Myocyte (in vitro differentiated cells): ENCODE measurements at places on chromosomes 12 and 14.
A peak's percentile ranks its signal among the peaks of the same experiment; 100 is the strongest.

GRCh38 chr14:100871234-100872186 is 32.0 kb downstream of the RTL1 start:
- no peak for DNase-seq

DNA sequence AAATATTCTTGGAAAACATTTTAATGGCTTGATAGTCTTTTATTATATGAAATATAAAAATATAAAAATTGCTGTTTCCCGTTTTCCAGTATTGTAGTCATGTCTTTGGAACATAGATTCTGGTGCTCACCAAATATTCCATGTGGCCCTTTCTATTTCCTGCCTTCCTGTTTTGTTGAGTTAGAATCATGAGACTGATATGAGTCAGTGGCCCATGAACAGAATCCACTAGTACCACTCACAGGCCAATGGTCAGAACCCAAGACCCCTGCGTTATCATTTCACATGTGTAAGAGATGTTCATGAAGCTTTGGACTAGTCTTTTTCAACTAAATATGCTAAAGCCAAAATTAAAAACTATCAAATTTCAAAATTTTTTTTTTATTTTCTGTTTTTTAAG is 56.9 kb downstream of the BICD1 start:
- peak; percentile 18 for DNase-seq

GRCh38 chr14:89810101-89810500 is 144.4 kb downstream of the EFCAB11 start:
- DNase-seq, result no peak

DNA sequence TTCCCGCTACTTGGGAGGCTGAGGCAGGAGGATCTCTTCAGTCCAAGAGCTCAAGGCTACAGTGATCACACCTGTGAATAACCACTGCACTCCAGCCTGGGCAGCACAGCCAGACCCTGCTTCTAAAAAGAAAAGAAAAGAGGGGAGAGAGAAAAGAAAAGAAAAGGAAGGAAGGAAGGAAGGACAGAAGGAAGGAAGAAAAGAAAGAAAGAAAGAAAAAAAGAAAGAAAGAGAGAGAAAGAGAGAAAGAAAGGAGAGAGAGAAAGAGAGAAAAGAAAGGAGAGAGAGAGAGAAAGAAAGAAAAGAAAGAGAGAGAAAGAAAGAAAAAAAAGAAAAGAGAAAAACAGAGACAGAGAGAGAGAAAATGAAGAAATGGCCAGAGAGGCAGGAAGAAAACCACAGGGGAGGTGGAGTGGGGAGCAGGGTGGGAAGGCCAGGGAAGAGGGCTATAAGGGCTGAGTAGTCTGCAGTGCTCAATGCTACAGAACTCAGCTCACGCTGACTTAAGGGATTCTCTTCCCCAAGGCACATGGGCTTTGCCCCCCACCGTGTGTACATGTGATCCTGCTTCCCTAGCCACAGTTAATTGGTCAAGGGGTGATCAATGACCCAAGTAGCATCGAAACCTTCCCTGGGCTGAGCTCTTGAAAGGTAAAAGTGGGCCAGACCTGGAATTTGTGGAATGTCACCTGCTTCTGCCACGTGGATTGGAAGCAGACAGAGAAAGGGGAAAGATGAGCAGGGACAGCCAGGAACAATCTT is 90.4 kb upstream of the TMCC3 start:
- DNase-seq, result no peak

- DNase-seq, result peak; percentile 88
These were observed 53.8 kb upstream of the USP44 start for GRCh38 chr12:95605087-95605486.

GRCh38 chr14:54220704-54221431 is 175.9 kb upstream of the CDKN3 start:
- no peak for DNase-seq

GRCh38 chr14:68897559-68898155 is 81.4 kb downstream of the ACTN1 start:
- DNase-seq, result no peak

DNA sequence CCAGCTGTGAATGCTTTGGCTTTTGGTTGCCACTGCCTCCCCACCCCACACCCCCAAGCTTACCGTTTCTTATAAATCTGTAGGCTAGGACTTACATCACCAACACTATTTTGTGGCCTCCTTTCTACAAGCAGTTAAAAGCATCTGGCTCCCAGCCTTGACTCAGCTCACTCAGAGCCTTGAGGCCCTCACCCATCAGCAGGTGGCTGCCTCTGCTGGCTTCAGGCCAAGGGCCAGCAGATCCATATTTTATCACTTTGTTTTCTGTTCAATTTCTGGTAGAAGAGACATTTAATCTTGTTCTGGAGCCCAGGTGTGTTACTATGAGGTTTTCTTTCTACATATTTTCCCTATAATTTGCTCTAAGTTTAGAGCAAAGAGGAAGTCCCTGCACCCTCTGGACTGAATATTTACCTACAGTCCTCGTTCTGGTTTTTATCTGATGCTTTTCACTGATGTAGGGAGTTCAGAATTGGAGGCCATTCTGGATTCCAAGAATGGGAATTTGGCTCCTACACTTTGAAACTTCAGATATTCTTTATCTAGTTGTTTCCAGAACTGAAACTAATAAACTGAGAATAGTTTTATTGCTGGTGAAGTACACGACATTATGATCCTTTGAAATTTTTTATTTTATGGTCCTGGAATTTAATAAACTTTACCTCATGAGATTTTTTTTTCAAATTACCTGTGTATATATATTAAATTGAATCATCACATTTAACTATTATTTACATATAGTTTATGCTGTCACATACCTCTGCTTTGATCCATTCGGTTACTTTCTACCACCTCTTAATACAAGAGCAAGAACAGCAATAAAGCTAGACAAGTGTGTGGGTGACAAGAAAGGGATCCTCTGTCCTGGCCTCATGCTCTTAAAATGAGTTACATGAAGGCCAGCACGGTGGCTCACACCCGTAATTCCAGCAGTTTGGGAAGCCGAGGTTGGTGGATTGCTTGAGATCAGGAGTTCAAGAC is 22.2 kb downstream of the PLBD1 start:
- DNase-seq, result no peak

GRCh38 chr12:26748741-26749431 is 84.1 kb downstream of the ITPR2 start:
- no peak for DNase-seq

- peak; percentile 94 for DNase-seq
These were observed 2.2 kb downstream of the NCKAP5L start for GRCh38 chr12:49825971-49826421.

DNA sequence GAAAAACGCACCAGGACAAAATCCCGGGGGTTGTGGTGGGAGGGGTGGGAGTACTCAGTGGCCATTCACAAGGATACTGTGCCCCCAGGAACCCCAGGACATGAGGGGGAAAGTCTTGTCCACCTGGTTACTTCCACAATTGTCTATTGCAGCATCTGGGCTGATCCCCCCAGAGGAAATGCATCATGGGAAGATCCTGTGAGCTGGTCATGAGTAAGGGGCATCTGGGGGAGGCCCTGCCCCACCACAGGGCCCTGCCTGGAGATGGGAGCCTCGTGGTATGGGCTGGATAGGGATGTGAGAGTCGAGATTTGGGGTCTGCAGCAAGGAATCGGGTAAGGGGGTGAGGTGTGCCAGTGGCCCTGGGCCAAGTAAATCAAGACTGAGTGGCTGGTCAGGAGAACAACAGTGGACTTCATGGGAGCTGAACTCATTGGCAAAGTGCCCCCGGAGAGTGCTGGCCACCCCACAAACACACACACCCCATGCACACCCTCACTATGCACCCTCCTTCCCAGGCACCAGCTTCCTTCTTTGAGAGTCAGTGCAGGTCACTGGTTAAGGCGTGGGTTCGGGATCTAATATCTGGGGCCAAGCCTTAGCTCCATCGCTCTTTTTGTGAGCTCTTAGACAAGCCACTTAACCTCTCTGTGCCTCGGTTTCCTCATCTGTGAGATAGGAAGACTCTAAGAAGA is 3.0 kb upstream of the SERPINA1 start:
- DNase-seq, result no peak

DNA sequence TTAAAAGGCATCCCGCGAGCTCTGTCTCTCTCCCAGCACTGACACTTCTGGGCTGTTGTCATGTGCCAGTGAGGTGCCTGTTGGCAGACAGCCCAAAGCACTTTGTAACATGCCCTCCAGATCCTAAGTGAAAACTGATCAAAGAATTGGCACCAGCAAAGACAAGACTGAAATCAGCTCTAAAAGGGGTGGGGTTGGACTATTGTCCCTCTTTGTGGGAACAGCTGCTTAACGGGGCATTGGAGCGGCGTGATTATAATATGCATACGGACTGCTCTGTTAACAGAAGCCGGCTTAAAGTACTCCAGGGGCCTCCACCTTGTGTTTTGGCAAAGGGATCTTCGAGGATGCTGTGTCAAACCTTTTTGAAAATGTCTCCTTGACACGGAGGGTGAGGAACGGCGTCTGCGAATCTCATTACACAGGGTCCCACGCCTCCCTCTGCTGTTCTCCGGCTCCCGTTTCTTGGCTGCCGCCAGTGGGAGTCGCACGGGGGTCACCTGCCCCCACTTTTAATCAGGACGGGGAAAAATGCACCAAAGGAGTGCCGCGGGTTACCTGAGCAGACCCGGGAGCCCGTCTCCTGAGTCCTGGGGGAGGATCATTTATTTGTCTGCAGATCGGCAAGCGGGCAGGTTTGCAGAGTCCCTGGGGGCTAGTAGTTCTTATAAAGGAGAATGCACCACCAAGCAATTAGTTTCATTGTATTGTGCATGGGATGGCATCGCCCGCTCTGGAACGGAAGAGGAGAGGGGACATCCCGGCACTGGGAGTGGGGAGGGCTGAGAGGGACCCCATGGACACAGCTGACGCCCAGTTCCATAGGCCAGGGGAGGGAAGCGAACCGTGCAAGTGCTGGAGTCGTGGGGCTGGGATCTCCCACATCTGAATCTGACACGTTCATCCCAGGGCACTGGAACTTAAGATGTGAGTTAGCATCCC is 44.3 kb downstream of the SPRING1 start:
- DNase-seq, result no peak

GRCh38 chr12:14589169-14590004 is 21.7 kb upstream of the PLBD1 start:
- no peak for DNase-seq

- peak; percentile 73 for DNase-seq
These were observed 4.1 kb upstream of the KRT84 start for GRCh38 chr12:52389313-52390207.

DNA sequence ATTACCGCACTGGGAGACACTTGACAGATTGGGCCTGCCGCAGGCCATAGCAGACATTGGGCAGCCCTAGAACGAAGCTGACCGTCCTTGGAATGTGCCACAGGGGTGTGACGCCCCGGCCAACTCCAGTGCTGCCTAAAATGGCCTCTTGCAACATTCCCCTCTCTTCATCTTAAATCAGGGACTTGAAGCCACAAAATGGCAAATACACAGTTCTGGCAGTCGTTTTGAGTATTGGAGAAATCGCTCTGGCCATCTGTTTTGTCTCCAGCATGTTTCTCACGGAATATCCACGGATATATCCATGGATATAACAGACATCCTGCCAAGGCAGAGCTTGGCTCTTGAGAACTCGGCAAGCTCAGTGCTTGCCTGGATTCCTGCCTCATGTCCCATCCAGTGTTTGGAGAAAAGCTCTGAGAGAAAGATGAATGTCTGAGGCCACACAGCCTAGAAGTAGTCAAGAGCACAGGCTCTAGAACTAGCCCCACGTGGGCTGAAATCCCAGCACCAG is 158.4 kb downstream of the CHST11 start:
- no peak for DNase-seq

GRCh38 chr14:68772761-68773381 is 20.0 kb downstream of the ZFP36L1 start:
- DNase-seq, result no peak

- DNase-seq, result peak; percentile 93
These were observed 23.3 kb downstream of the CHGA start for GRCh38 chr14:92945959-92946846.

DNA sequence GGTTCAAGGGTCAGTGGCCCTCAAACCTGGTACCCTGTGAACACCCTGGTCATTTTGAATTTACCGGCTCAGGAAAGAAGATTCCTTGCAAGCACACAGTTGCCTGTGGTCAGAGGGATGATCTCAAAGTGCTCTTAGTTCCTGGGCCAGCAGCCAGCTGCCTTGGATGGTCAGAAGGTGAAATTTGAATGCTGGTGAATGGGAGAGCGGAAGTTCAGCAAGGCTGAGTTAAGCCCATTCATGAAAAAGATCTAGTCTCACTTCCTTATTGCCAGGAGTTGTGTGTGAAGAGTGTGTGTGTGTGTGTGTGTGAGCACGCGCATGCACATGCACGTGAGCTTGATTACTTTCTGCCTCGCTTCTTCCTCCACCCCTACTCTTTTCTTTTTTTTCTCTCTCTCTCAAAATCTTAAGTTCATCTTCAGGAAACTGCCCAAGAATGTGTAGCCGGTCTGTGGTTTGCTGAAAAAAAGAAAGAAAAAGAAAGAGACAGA is 155.5 kb upstream of the CCND2 start:
- peak; percentile 89 for DNase-seq

DNA sequence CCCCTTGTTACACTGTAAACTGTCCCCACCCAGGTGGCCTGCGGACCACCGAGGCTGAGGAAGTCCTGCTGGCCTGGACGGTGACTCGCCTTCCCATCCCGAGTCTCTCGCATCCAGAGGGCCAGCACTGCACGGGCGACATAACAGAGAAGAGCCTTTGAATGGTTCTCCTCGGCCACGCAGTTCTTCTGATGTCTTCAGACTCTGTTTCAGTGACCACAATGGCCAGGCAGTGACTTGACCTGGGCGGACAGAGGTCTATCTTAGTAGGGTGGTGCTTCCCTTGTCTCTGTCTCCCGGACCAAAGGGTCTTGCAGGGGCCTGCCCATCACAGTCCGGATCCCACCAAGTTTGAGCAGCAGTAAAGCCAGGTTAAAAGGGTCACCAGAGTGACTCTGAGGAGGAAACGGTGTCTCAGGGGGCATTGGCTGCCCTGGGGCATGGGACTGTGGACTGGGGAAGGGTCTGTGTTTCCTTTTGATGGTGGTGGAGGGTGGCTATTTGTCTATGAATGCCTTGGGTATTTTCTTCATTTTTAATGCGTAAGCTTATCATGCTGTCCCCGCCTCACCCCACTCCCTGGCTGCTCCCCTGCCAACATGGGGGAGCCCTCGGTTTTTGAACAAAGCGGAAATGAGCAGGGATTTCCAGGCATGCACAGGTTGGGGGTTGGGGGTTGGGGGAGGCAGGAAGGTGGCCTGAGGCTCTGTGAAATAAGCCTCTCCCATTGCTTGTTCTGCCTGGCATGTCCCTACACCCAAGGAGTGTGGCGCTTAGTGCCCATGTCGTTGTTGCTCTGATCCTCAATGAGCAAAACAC is 10.3 kb downstream of the KRT85 start:
- DNase-seq, result no peak

DNA sequence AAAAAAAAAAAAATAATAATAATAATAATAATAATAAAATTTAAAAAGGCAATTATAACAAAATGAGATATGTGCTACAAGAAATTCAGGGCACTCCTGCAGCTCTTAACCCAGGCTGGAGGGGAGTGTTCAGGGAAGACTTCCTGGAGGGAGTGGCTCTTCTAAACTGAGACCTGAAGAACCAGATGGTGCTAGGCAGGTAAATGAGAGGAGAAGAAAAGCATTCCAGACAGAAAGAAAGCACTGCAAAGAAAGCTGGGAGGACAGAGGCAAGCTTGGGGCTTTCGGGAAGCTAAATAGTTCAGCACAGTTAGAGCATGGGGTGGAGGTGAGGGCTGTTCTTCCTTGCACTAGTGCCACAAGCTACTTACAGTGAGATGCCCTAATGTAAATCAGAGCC is 9.9 kb upstream of the SRSF9 start:
- no peak for DNase-seq
